ENCODE measurements at places on chromosomes 5 and 9. TPM values are rescaled to one million over a fixed set of nuclear protein-coding genes. Genes with fewer than 3 reads are reported as not detected.

DNA sequence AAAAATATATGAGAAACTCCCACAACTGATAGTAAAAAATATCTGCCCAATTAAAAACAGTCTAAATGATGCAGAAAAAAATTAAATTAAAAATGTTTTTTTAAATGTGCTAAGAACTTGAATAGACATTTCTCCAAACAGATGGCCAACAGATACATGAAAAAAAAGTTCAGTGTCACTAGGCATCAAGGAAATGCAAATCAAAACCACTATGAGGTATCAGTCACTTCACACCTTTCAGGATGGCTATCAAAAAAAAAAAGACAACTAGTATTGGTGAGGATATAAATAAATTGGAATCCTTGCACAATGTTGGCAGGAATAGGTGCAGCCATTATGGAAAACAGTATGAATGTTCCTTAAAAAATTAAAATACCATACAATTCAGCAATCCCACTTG lies 16.6 kb downstream of the ZNF131 start:
- no peaks in the 10 kb centered on the region for H3K4me1 ChIP-seq
- H3K27ac ChIP-seq = no peak overlapping the region
- H3K4me3 ChIP-seq = no peak overlapping the region
- no peaks in the 10 kb centered on the region for H3K27me3 ChIP-seq

- H3K27ac ChIP-seq = peak overlapping the region; percentile 99
- H3K27me3 ChIP-seq = no peaks in the 10 kb centered on the region
- peaks cover 90% of the 10 kb centered on the region for H3K4me1 ChIP-seq
- H3K36me3 ChIP-seq = no peaks in the 10 kb centered on the region
- no peak for DNase-seq
- peak overlapping the region; percentile 63 for H3K4me3 ChIP-seq
These were observed 10.9 kb downstream of the CXXC5 start for GRCh38 chr5:139658928-139659667.

DNA sequence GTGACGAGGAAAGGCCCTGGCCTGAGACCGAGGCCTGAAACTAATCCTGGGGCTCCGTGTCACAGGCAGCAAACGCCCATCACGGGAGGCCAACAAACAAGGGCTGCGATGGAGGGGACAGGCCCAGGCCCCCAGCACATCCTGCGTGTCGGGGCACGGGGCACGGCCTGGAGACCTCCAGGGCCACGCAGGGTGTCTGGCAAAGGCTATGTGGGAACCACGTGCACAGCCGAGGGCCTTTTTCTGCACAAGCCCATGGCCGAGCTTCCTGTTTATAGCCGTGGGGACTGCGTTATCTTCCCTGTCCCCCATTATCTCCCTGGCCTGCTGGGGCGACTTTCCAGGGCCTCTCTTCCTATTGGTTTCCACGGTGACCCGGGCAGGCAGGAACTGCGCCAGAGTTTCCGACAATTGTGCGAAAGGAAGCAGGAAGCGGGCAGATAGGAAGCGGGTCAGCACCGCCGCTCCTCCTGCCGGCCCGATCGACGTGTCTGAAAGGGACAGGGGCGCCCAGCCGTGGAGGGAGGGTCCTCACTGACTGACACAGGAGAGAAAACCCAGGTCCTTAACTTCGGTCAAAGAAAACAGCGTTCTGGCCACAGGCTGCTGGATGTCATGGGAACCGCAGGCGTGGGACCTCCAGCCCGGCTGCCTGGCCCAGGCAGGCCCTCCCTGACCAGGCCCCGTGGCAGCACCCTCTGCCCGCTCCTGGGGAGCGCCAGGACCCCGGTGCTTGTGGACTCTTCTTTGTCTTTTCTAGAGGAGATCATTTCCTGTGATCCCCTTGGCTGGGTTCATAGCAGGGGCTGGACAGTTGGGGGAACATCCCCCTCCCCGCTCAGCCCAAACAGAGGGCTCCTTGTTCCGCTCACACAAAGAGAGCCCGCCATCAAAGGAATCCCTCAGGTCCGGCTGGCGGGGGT lies 29.1 kb upstream of the SEC16A start:
- no peak overlapping the region for H3K27ac ChIP-seq
- H3K36me3 ChIP-seq = peaks cover 84% of the 10 kb centered on the region
- no peaks in the 10 kb centered on the region for H3K27me3 ChIP-seq
- DNase-seq = no peak

DNA sequence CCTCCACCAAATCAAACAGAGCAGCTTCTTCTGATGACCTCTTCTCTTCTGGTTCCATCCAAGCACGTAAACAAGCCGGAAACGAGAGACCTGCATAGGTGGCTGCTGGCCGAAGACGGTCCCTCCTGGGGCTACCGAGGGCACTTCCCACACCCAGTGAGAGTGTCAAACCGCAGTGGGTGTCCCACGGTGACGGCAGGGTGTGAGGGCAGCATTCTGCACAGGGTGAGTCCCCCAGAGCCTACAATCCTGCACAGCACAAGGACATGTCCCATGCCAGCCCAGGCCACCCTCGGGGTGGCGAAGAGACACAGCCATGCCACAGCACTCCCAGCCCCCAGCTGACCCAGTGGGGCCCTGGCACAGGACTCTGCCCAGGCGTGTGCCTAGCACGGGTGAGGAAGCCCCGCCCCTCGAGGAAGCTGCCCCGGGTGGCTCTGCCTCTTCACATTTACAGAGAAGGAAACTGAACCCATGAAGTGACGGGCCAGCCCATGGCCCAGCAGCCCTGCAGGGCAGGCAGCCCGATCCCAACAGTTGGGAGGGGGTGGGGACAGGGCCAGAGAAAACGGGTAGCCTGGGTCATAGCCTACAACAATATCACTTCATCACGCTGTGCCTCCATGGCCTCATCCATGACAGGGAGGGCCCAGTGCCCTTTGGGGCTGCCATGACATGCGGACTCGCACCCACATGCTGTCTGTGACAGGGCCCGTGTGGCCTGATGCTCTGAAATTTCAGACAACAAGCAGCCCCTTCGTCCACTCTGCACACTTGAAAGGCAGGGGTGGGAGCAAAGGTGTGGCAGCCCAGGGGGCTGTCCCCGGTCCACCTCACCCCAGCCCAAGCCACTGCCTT lies 43.2 kb downstream of the SEMA4D start:
- H3K36me3 ChIP-seq = no peaks in the 10 kb centered on the region
- no peak overlapping the region for H3K27ac ChIP-seq
- no peaks in the 10 kb centered on the region for H3K27me3 ChIP-seq

DNA sequence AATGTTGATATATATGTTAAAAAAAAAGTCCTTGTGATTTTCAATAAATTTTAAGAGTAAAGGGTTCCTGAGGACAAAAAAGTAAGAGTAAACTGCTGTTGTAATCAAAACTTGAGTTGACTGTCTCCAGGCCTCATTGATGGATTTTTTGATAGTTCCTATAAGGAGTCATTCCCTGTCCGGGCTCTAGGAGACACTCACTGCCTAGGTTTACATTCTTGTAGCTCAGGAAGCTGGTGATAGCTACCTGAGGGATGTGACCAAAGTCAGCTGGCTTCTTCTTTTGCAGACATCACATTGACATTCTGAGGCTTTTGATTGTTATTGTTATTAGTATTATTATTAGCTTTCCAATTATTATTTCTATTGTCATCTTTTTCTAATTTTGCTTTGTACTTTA lies 116.5 kb upstream of the FBXL7 start:
- no peaks in the 10 kb centered on the region for H3K36me3 ChIP-seq
- no peak for DNase-seq
- H3K27me3 ChIP-seq = no peaks in the 10 kb centered on the region
- H3K27ac ChIP-seq = no peak overlapping the region

DNA sequence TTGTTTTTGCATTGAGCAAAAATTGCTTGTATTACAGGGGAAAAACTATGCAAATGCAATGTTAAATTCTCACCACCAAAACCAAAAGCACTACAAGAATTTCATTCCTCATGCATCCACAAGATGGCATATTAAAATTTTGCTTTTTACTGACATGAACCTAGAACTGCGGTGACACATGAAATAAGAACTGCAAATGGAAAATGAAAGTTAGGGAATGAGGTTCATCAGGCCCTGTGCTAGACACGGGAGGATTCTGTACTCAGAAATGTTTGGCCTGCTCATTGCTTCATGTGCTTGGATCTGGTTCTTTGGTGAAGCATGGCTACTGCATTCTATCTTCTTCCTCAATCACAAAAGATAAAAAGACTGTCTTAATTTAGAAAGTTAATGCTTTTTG lies 9.1 kb upstream of the RFK start:
- H3K36me3 ChIP-seq = no peaks in the 10 kb centered on the region
- H3K27ac ChIP-seq = peak overlapping the region; percentile 18
- no peak for DNase-seq
- H3K4me3 ChIP-seq = peak overlapping the region; percentile 61

- H3K4me3 ChIP-seq = no peak overlapping the region
- no peaks in the 10 kb centered on the region for H3K4me1 ChIP-seq
These were observed 327.6 kb upstream of the ADAMTSL1 start for GRCh38 chr9:18146329-18146728.

DNA sequence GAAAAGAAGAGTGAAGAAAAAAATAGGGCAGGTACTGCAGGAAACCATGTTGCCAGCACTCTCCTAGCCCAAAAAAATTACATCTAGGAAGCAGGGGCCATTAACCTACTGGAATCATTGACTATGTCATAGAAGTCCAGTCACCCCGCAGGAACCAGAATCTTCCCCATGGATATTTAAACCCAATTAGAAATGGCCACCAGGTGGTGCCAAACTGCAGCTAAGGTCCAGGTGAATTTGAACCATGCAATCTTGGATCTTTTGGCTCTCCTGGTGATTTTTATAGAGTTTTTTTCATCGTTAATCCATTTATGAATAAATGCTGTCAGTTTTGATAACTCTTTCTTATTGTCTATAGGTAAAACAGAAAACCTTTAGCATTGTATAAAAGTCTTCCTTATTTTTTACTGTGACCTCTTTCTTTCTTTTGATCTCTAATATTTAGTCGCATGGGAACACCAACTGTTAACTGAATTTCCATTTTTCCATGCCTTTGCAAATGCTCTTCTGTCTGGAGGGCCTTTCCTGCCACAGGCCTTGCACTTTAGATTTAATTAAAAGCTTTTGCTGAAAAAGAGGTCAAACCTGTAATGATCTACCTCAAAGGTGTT lies 147.5 kb upstream of the FGF10 start:
- H3K4me1 ChIP-seq = no peaks in the 10 kb centered on the region
- no peak overlapping the region for H3K27ac ChIP-seq
- no peaks in the 10 kb centered on the region for H3K36me3 ChIP-seq
- H3K4me3 ChIP-seq = no peak overlapping the region

DNA sequence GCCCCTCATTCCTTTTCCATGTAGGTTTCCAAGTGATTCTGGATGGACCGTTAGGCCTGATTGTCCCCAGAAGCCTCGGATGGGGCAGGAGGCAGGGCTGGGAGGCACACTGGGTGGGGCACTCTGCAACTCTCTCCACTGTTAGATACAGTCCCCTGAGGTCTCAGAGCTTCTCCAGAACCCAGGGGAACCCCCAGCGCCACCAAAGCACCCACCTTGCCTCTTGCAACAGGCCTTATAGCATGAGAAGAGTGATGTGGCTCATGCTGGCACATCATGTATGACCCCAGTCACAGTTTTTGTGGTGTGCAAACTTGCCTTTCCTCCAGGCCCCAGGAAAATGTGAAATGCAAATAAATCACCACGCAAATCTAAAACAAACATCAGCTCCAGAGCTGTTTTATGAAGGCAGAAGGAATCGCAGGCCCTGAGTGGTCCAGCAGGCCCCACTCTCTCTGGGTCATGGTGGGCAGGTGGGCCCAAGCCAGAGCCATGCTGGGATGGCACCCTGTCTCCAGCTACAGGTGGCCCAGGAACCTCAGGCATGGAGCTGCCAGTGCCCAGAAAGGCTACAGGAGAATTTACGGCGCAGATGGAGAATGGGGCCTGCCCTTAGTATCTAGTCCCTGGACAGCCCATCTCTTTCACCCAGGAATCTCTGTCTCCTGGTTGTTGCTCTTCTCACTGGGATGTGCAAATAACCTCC lies 36.3 kb upstream of the CDKN2AIPNL start:
- H3K4me1 ChIP-seq = peaks cover 35% of the 10 kb centered on the region
- no peak for DNase-seq
- no peak overlapping the region for H3K4me3 ChIP-seq
- no peaks in the 10 kb centered on the region for H3K36me3 ChIP-seq
- H3K27ac ChIP-seq = no peak overlapping the region

- no peak for DNase-seq
- H3K27ac ChIP-seq = no peak overlapping the region
- no peaks in the 10 kb centered on the region for H3K27me3 ChIP-seq
- no peak overlapping the region for H3K4me3 ChIP-seq
- peaks cover 10% of the 10 kb centered on the region for H3K4me1 ChIP-seq
These were observed 26.4 kb upstream of the TMOD1 start for GRCh38 chr9:97475059-97475458.

- H3K36me3 ChIP-seq = no peaks in the 10 kb centered on the region
- H3K27me3 ChIP-seq = no peaks in the 10 kb centered on the region
- H3K27ac ChIP-seq = peak overlapping the region; percentile 2
These were observed 177.9 kb upstream of the FST start for GRCh38 chr5:53302529-53302928.

GRCh38 chr9:121073038-121073437 lies 1.7 kb upstream of the CNTRL start:
- peaks cover 32% of the 10 kb centered on the region for H3K4me1 ChIP-seq
- no peak for DNase-seq
- H3K27me3 ChIP-seq = no peaks in the 10 kb centered on the region
- peak overlapping the region; percentile 96 for H3K4me3 ChIP-seq
- no peaks in the 10 kb centered on the region for H3K36me3 ChIP-seq

- no peak overlapping the region for H3K27ac ChIP-seq
- no peak overlapping the region for H3K4me3 ChIP-seq
- H3K27me3 ChIP-seq = no peaks in the 10 kb centered on the region
- no peaks in the 10 kb centered on the region for H3K36me3 ChIP-seq
- DNase-seq = no peak
- H3K4me1 ChIP-seq = no peaks in the 10 kb centered on the region
These were observed 138.0 kb upstream of the EFNA5 start for GRCh38 chr5:107808671-107809137.

DNA sequence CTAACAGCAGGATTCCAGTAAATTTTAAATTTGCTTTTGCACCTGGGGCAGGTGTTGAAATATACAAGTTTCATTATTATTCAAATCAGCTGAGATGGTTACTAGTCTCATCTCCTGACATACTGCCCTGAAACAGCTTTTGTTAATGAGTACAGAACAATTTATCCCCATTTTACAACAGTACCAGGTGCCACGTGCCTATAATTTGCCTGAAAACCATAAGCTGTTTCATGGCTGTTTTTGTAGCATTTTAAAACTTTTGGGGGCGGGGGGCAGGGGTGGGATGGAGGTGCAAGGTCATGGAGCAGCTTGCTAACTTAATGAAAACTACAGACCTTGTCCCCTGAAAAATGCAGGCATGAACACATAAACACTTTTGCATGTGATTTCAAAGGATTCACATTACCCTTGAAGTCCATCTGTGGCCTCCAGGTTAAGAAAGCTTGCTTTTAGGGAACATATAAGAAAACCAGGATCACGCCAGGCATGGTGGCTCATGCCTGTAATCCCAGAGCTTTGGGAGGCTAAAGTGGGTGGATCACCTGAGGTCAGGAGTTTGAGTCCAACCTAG lies 42.1 kb downstream of the TIMD4 start:
- H3K4me1 ChIP-seq = no peaks in the 10 kb centered on the region
- no peak for DNase-seq
- no peak overlapping the region for H3K4me3 ChIP-seq
- no peaks in the 10 kb centered on the region for H3K27me3 ChIP-seq
- H3K36me3 ChIP-seq = no peaks in the 10 kb centered on the region

- no peaks in the 10 kb centered on the region for H3K27me3 ChIP-seq
- H3K4me3 ChIP-seq = no peak overlapping the region
- no peak overlapping the region for H3K27ac ChIP-seq
- no peaks in the 10 kb centered on the region for H3K36me3 ChIP-seq
These were observed 36.8 kb upstream of the STARD4 start for GRCh38 chr5:111548992-111549649.

Gene MARCOL
- not detected for total RNA-seq

Gene WNT8A
- total RNA-seq = not detected

Gene LOX
- total RNA-seq = 65.2 TPM

Gene FAM81B
- total RNA-seq = not detected

Gene FCN2
- total RNA-seq = not detected

Gene HEMGN
- total RNA-seq = not detected

Gene NPR3
- total RNA-seq = 34.3 TPM
